ENCODE measurements at places on chromosomes 7 and 10. TPM values are rescaled to one million over a fixed set of nuclear protein-coding genes. Genes with fewer than 3 reads are reported as not detected.

The RHOBTB1 gene
- 45.8 TPM for total RNA-seq

The CHAT gene
- total RNA-seq: not detected

The TRPV6 gene
- not detected for total RNA-seq

The CADPS2 gene
- total RNA-seq: 16.4 TPM

The CDK14 gene
- total RNA-seq: 33.9 TPM

The PTPRZ1 gene
- not detected for total RNA-seq

The SLC16A12 gene
- total RNA-seq: not detected

The RAPGEF5 gene
- 1.1 TPM for total RNA-seq

The LRRN3 gene
- 2.1 TPM for total RNA-seq

The IMMP2L gene
- 14.3 TPM for total RNA-seq

The SOSTDC1 gene
- not detected for total RNA-seq

The KLF14 gene
- not detected for total RNA-seq

The SPDYE9 gene
- total RNA-seq: not detected

The CLRN3 gene
- not detected for total RNA-seq

The PGAM2 gene
- total RNA-seq: 0.14 TPM

The VAX1 gene
- total RNA-seq: not detected

The UPF2 gene
- total RNA-seq: 15.2 TPM

The MYL10 gene
- total RNA-seq: not detected

The CPN1 gene
- not detected for total RNA-seq

The TAS2R3 gene
- total RNA-seq: 0.85 TPM

The CLDN4 gene
- total RNA-seq: 0.14 TPM

The ADAM22 gene
- total RNA-seq: 0.37 TPM

The PON1 gene
- not detected for total RNA-seq

The TMEM120A gene
- 38.6 TPM for total RNA-seq

The CAV2 gene
- 47.8 TPM for total RNA-seq

The FAM24A gene
- not detected for total RNA-seq

The HKDC1 gene
- total RNA-seq: 0.28 TPM

The NODAL gene
- total RNA-seq: not detected

The CYP2C8 gene
- total RNA-seq: not detected

The AMPH gene
- total RNA-seq: 3.4 TPM

The AKR1C4 gene
- not detected for total RNA-seq

The ADAM12 gene
- total RNA-seq: 23.6 TPM

The UNCX gene
- total RNA-seq: not detected

The MRLN gene
- total RNA-seq: not detected

The MALRD1 gene
- 1.00 TPM for total RNA-seq

All from smooth muscle cell of bladder (primary cell).